ENCODE measurements at places on chromosomes 5 and 9.

- no peak for DNase-seq
Measured at GRCh38 chr5:146574713-146575112, 58.7 kb upstream of the GPR151 start.

GRCh38 chr5:146662229-146662628 is 146.2 kb upstream of the GPR151 start:
- no peak for DNase-seq

DNA sequence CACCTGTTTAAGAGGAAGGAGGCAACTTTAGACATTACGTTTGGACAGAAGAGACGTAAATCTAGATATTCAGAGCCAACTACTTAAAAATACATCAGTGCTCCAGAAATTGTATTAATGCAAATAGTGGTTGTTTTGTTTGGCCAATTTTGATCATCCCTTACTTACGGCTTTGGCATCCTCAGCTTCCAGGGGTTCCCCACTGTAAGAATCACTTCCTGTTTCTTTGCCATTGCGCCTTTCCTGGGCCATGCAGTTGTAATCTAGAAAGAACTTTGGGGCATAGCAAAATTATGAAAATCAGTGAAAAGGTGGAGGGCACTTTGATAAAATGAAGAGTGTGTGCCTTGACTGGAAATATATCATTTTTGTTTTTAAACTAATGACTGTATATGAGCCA is 537.2 kb upstream of the TLE4 start:
- DNase-seq, result no peak

DNA sequence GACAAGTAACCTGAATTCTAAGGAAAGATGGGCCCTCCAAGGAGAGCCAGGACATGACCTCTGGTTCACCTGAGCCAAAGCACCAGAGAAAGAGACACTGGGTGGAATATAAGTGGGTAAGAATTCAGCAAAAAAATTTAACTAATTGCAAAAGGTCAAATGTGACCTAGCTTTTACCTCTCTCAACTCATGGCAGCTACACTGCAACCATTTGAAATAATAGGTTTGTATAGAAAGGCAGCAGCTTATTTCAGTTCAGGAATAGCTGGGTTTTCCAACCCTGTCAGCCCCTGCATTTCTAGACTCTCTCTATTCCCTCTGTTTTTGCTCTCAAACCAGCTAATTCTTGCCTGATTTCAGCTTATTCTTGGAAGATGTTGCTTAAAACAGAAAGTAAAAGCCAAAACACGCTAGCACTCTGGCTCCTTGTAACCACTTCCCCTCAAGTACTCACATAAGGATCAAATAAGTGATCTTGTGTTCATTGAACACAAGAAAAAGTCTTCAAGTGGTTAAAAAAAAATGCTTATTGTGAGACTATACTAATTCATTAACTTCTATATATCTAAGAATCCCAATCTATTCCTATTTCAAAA is 101.1 kb upstream of the NR4A3 start:
- no peak for DNase-seq

DNA sequence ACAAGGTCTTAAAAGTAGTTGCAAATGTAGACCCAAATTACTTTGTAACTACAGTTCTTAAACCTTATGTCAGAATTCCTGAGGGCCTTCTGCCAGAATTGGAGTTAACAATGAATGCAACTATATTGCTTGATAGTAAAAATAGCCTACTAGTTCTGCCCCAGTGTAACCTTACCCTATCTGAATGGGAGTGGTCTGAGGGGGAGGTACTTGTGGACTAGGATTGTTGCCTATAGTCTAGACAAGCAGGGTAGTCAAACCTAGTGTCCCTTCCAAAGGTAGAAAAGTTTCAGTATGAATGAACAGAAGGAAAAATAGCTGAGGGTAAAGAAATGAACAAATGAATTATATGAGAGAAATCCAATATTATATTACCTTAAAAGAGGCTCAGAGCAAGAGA is 242.2 kb downstream of the PJA2 start:
- no peak for DNase-seq

DNA sequence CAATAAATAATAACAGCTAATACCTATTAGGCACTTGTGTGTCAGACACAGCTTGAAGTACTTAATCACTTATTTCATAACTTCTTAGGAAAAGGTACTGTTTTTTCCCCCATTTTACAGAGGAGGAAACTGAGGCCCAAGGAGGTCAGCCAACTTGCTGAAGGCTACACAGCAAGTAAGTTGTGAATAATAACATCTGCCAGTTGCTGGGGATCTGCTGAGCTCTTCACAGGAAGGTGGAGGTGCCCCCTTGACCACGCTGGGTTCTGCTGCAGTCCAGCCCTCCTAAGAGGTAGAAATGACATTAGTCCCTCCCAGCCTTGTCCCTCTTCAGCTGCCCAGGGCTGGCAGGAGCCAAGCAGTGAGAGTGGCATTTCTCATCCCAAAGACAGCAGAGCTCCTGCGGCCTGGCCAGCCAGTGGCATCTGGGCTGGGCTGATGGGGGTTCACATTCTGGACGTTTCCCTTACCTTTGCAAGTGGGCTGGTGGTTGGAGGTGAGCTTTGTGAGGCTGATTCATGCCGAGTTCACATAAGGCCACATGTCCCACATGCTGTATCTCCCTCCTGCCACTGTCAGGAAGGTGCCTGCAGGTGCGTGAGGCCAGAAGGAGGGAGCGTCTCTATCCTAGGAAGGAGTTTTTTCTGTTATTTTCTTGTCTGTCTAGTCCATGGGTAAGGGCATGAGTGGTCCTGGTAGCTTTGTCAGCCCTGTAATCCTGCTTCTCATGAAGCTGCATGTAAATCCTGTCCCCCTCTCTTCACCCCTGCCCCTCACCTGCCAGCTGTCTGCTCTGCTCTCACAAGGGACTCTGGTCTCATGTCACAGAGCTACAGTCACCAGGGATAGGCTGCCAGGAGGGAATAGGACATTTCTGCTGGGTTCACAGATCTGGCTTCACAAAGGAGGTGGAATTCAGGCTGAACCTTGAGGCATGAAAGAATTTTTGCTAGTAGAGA is 171.7 kb downstream of the MACROH2A1 start:
- DNase-seq, result no peak

GRCh38 chr5:1965925-1966324 is 83.2 kb upstream of the IRX4 start:
- no peak for DNase-seq

DNA sequence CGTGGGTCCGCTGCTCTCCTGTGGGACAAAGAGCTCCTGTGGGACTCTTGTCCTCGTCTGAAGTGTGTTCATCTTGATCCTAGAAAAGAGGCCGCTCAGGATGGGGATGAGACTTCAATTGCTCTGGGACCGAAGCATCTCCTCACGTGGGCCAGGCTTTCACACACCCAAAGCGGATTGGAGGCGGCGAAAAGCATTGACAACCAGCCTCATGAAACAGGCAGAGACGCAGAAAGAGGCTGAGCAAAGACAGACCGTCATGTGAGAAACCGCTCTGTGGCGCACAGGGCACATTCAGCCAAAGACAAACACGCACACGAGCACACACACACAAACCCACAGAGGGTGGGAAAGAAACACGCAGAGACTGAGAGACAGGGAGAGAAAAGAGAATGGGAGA is 479.5 kb downstream of the SPATA31A7 start:
- no peak for DNase-seq

- peak; percentile 59 for DNase-seq
Measured at GRCh38 chr9:93108291-93109041, 12.4 kb downstream of the CARD19 start.
